Stimulated activated CD8-positive, alpha-beta memory T cell treated with anti-CD3 and anti-CD28 coated beads, Interleukin-2, amount 100 ng/mL, for 1 hour (primary cell): ENCODE measurements at places on chromosomes 5 and 9.

GRCh38 chr5:38922199-38922598, 76.4 kb downstream of the OSMR start:
- DNase-seq = no peak

- no peak for DNase-seq
Measured at GRCh38 chr9:34291023-34291422, 38.0 kb downstream of the KIF24 start.

GRCh38 chr5:76560952-76561891, 62.0 kb downstream of the F2RL2 start:
- DNase-seq = no peak

- no peak for DNase-seq
Measured at GRCh38 chr5:28574606-28575005, 1536.2 kb upstream of the CDH9 start.

- no peak for DNase-seq
Measured at GRCh38 chr5:59416451-59416850, 477.1 kb downstream of the PDE4D start.

DNA sequence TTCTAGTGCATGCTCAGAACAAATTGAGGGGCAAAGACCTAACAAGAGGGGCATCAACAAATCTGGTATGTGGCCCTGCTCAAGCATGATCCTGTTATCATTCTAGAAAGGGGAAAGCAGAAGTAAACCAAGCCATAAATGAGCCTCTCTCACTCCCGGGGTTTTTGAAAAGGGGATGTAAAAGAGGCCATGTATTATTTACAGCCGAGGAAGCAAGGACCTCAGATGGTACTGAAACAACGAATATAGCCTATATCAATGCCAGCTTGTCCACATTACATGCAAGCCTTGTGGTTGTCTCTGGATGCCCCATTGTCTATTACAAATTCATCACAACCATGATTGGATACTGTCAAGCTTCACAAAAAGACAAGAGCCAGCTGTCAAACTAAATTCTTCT, 211.3 kb downstream of the DCP2 start:
- no peak for DNase-seq

- no peak for DNase-seq
Measured at GRCh38 chr9:93598647-93599241, 22.4 kb downstream of the PHF2 start.

DNA sequence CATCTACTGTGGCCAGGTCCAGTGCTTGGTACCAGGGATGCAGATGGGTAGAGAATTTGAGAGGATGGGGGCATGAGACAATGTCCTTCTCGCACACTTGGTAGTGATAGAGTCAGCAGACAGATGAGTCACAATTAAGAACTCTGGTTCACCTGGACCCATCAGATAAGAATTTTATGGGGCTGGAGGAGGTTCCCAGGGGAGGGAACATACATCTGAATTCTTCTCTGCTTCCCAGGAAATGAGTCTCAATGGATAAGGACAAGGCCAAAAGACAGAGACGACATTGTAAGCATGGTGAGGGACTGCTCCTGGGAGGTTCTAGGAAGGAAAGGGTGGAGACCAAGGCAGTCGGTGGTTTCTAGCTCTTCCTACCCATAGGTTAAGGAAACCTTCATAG, 5.3 kb downstream of the SLC4A9 start:
- DNase-seq = no peak

DNA sequence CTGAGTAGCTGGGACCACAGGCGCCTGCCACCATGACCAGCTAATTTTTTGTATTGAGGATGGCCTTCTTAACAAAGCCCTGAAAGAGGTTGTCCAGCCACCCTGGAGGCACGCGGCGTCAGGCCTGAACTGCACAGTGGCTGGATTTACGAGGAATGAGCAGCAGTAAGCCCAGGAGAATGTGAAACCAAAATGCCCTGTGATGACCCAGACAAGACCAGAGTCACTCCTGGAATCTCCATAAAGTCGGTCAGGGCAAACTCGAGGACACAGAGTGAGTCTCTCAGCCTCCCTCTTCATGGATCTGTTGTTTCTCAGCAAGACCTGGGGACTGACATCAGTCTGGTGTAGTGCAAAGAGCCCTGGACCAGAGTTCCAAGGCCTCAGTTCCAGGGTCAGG, 53.2 kb upstream of the C5orf58 start:
- DNase-seq = no peak

DNA sequence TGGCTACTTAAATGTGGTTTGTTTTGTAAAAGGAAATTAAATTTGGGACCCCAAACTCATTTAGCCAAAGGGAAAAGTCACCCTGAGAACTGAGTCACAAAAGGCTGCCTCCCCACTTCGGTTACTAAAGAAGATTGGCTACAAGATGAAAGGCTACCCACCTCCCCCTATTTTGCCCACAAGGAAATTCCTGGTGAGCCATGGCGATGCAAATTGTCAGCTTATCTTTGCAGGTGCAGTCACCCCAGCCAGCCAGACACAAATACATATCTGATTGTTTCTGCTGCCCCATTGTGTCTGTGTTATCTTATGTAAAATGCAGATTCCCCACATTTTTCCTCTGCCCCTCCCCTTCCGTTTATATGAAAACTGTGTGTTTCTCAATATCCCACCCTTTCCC, 8.9 kb downstream of the PAEP start:
- DNase-seq = no peak

DNA sequence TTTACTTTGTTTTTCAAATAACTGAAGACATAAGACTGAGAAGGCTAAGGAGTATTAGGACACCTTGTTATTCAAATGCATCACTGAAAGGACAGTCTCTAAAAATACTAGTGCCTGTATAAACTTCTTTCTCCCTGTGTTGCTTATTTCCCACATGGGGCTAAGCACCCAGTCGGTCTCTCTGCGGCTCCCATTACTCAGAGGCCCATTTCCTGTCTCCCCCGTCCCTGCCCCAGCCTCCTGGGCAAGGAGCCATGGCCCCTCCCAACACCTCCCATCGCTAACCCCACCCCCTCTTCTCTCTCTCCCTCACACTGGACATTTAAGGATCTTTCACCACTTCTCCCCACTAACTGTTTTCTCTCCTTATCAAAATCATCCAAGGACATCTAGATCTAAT, 81.9 kb downstream of the EBF1 start:
- no peak for DNase-seq

GRCh38 chr9:123058834-123059233, 25.4 kb downstream of the GPR21 start:
- DNase-seq = no peak

DNA sequence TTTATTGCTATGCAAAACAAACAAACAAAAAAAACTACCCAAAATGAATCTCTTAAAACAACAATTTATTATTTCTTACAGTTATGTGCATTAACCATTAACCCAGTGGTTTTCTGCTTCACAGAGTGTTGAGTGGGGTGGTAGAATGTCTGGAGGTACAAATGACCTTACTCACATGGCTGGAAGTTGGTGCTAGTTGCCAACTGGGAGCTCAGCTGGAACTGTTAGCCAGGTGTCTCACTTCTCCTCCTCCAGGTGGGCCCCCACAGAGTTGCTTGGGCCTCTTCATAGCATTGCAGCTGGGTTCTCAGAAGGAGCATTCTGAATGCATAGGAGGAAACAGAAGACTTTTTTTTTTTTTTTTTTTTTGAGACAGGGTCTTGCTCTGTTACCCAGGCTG, 10.5 kb upstream of the B4GALT1 start:
- DNase-seq = no peak

DNA sequence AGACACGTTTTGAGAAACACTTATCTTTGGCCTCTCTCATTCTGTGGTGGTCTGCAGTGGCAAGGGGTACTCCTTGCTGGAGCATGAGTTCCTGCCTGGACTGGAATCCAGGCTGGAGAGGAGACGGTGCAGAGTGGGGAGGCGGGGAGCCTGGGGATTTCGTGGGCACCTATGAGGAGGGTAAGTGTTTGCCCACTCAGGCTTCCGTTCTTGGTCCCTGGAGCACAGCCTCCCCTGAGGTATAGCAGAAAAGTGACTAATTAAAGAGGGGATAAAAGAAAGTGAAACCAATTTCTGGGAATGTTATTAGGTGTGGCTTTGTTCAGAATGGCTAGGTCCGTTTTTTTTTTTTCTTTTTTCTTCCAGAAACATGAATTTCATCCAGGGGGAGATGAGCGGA, 90.8 kb downstream of the ARHGAP26 start:
- no peak for DNase-seq

DNA sequence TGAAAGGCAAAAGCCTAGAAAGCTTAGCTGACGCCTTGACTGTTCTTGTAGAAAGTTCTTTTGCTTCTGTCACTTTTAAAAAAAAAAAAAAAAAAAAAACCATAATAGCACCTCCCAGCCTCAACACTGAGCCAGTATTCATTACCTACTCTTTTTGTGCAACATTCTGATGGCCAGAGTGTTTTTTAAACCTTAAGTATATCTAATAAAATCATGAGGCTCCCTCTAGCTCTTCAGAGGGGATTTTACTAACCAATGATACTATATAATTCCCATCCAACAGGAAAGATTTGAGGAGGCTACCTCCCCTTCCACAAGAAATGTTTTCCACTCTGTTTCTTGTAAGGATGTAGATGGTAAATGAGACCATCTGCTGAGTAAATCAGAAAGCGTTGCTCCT, 3.9 kb downstream of the BNC2 start:
- DNase-seq = no peak

DNA sequence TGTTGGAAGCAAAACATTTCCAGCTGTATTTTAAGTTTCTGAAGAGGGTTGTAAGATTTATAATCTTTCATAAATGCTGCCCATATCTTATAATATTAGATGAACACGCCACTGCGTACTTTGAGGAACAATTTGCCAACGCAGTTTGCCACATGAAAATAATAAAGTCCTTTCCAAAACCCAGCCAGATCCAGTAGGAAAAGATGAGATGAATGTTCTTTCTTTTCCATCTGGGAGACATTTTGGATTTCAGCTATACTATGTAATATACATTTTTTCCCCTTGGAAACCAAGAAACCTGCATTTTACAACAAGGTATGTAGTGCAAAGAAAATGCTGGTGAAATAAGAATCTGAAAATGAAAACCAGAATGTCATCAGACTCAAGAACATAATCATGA, 125.4 kb downstream of the NFIB start:
- no peak for DNase-seq

DNA sequence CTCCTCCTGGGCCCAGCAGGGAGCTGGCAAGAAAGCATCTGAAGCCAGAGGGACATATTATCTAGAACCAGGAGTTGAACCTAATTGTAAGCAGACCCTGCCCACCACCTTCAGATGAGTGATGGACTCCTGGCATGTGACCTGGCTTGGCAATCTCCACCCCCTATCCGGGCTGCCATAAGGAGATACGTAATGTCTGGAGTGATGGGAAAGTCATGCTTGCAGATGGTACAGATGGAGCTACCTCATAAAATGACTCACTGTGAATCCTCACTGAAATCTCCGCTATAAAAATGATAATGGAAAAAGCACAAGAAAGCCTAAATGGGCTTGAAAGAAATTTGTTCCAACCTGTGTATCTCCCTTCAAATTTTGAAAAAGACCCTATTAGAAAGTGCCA, 157.5 kb downstream of the DMRT2 start:
- DNase-seq = no peak

GRCh38 chr9:15377625-15378540, 44.8 kb upstream of the SNAPC3 start:
- DNase-seq = no peak

- DNase-seq = no peak
Measured at GRCh38 chr5:53422539-53422938, 57.9 kb upstream of the FST start.

GRCh38 chr5:21688655-21689054, 1164.5 kb downstream of the CDH12 start:
- no peak for DNase-seq

DNA sequence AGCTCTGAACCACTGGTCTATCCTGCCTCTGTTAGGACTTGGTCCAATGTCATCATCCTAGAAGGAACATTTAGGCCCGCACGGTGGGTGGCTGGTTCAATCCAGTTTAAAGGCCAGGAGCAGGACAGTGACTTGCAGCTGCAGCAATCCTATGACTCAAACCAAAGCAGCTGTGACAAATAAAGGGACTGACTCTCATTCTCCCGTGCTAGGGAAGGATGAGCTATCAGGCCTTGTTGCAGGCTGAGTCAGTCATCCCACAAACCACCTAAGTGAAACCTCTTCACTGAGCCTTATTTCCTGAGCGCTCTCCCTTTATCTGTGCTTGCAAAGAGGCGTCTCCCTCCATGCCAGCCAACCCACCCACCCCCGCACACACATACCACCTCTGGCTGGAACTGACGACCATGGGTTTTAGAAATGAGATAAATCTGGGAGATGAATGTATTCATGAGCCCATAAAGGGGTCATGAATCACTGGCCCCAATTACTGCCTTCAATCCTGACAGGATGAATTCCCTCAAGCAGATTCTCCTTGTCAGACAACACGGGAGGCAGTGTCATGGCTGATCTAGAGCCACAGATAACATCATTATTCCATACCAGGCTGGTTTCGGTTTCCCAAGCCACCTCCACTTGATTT, 93.4 kb downstream of the KCNIP1 start:
- DNase-seq = no peak

- no peak for DNase-seq
Measured at GRCh38 chr9:36548454-36548853, 24.2 kb upstream of the MELK start.

DNA sequence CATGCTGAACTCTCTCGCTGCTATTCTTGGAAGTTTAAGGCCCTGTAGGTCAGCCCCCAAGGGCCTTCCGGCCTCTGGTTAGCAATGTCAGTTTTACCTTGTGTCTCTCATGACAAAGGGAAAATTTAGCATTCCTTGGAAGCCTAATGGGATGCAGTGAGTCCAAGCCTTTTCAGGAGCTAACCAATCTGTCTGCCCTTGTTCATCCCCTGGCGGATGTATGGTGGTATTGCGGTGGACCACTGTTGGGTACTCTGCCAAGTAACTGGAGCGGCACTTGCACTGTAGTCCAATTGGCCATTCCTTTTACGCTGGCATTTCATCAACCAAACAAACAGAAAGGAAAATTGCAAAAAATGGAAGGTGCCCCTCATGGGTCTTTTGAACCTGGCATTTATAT, 318.4 kb upstream of the NMUR2 start:
- DNase-seq = no peak

DNA sequence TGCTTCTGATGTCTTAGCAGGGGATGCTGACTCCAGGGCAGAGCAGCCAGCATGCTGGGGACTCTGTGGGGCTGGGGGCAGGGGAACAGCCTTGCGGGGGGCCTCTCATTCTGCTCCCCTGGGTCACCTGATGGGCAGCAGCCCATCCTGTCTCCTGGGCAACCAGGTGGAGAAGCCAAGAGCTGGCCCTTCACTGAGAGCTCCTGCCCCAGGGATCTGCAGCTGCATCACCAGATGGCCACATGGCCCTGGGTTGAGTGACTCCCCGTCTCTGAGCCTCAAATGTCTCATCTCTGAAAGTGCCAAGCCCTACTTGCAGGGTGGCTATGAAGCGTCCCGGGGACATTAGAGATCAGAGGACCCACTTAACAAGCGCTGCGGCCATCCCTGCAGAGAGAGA, 49.1 kb downstream of the LRSAM1 start:
- DNase-seq = no peak

DNA sequence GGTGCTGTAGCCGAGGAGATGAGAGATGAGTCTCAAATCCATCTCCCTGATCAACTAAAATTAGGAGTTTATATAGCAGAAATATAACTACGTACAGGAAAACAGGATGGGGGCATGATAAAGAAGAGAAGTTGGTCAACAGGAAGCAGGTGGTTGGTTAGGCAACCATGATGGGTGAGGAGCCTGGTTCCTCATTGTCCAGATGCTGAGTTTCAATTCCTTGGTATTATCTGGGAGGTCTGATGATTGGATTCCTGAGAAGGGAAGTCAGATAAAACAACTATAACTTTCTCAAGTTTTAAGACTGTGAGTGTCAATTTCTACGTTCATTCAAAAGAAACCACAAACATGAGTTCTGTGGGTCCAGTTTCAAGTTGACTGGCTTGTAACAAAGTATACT, 323.9 kb downstream of the MTRR start:
- no peak for DNase-seq
